ENCODE measurements at places on chromosomes 11 and 22. TPM values are rescaled to one million over a fixed set of nuclear protein-coding genes. Genes with fewer than 3 reads are reported as not detected.

The LRRC10B gene
- total RNA-seq = not detected

The MALAT1 gene
- 8,083 TPM for total RNA-seq

The MAFF gene
- 34.2 TPM for total RNA-seq

The ALG8 gene
- 21.5 TPM for total RNA-seq

The CABP4 gene
- total RNA-seq = not detected

The SNX32 gene
- total RNA-seq = 0.68 TPM

The HOATZ gene
- not detected for total RNA-seq

The NLRP14 gene
- total RNA-seq = under 0.01 TPM

The LGR4 gene
- 38.9 TPM for total RNA-seq

The LDHAL6A gene
- total RNA-seq = not detected

The SCT gene
- not detected for total RNA-seq

The C11orf16 gene
- not detected for total RNA-seq

Data from nasal cavity respiratory epithelium epithelial cell of viscerocranial mucosa (primary cell).